ENCODE measurements at places on chromosomes 1 and 21.

DNA sequence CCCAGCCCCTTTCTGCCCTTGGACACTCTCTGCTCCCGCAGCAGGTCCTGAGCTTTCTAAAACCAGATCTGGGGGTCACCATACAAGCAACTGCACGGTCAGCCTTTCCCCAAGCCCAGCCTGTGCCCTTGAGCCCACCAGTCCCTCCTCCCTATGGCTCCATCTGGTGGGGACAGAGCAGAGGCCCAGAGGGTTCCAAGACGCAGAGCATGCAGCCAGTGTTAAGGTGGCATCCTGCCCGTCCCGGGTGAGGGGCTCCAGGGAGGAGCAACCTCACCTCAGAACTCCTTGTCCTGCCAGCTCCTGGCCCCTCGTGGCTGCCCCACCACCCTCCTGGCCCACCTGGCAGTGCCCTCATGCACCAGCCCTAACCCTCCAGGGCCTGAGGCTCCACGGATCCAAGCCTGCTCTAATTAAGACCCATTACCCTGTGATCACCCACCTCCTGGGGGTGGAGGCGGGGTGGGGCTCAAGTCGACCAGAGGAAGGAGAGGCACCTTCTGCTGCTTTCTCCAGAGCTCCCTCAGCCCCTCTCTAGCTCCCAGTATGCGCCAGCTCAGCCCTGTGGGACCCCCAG lies 8.5 kb downstream of the CHD5 start:
- peak; percentile 32 for DNase-seq

DNA sequence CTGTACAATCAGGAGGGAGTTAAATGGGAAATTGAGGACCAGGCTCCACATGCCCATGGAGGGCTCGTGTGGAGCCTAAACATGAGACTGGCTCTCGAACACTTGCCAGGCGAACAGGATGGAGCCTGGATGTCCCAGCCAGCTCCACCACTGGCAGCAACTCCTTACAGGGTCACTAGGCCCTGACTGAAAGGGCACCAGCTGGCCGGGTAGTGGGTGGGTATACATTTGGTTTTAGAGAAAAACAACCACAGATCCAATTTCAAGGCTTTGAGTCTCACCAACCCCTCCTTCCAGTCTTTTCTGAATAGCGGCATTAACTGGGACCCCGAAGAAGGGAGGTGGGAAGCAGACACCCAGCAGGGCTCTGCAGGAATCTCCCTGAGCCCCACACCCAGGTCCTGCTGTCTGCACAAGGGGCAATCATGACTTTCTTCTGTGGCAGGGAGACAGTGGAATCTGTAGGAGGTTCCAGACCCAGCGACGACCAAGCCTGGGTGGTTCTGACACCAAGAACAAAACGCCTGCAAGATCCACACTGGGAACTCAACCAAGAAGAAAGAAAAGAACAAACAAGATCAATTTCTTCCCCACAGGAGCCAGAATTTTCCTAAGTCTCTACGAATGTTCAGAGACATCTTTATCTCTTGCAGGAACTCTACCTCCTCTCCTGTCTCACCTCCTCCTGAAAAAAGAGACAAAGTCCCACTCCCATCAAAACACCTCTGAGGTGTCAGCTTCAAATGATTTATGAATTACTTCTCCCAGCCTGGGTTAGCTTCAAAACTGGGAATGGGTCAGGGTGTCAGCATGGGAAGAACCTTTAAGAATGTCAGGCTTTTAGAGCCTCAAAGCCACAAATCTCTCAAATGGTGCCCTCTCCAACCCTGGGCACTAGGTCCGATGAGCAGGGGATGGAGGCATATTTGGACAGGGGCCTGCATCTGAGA lies 26.5 kb upstream of the SRP9 start:
- no peak for DNase-seq

DNA sequence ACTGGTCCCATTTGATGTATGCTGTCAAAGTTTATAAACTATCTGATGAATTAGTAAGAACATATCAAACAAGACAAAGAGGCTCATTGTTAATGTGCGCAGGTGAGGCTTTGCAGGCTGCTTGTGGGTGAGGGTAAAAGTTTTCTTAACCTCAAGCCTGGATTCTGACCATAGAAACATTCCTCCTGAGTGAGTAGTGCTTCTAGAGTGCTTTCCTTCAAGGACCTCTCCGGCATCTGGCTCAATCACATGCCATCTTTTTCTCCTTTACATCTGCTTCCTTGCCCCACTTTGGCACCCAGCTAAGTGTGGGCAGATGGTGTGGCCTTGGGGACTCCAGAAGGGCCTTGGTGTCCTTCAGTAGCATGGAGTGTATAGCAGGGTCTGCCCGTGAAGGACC lies 104.0 kb downstream of the ROR1 start:
- no peak for DNase-seq

- DNase-seq = no peak
Measured at GRCh38 chr1:7921796-7922195, 18.8 kb downstream of the TNFRSF9 start.

Data from NCI-H1930 (cell line).